ENCODE measurements at places on chromosomes 4 and X.

DNA sequence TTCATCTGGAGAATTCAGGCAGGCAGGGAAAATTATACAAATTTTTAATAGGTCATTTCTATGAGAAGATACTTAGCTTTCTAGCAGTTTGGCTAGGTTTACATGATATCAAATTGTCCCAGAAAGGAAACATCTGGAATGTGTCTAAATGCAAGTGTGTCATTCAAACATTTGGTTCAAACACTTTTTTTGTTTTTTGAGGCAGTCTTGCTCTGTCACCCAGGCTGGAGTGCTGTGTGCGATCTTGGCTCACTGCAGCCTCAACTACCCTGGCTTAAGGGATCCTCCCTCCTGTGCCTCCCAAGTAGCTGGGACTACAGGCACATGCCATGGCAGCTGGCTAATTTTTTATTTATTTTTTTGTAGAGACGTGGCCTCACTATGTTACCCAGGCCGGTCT lies 31.6 kb downstream of the SPARCL1 start:
- DNase-seq = no peak

GRCh38 chr4:128879971-128880370 lies 70.5 kb downstream of the JADE1 start:
- DNase-seq = no peak

DNA sequence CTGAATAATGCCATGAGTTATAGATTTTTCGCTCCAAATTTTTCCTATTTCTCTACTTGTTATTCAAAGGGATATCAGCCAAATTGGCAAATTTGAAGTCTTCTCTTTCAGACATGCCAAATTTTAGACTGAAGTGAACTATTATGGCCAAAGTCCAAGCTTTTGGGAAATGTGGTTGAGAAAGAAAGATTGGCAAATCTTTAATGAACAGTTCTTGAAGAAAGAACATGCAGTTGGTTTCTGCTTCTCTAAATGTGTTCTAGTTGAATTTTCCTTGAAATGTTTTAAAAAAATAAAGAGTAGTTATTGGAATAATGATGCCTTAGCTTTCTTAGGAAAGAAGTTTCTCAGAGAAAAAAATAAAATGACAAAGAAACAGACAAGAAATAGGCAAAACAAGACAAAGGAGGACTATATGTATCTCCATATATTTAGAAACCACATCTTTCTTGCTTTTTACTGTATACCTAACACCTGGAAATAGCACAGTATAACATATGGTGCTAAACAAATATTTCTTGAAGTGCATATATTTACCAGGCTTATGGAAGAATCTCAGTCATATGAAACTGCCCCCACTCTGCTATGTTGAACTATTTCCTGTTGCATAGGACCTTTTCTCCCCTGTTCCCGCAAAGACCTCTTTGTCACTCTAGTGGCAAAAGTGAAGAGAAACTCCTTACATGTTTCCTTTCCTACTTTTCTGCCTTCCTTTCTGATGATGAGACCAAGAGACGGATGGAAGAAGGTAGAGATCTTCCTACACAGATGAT lies 250.0 kb downstream of the ARHGAP24 start:
- DNase-seq = no peak

DNA sequence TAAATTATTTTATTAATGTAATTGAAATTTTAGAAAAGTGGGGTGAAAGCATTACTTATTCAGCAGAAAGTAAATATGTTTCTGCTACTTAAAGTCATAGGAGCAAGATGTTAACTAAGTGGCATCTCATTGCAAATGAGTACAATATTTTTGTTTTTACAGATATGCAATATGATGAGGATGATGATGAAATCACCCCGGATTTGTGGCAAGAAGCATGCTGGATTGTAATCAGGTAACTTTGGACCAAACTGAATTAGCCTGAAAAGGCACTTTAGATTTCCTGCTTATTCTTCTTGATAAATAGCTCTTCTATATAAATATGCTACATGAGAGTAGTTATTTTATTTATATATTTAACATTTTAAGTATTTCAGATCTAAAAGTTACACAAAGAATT lies 7.5 kb downstream of the POLR2B start:
- no peak for DNase-seq

DNA sequence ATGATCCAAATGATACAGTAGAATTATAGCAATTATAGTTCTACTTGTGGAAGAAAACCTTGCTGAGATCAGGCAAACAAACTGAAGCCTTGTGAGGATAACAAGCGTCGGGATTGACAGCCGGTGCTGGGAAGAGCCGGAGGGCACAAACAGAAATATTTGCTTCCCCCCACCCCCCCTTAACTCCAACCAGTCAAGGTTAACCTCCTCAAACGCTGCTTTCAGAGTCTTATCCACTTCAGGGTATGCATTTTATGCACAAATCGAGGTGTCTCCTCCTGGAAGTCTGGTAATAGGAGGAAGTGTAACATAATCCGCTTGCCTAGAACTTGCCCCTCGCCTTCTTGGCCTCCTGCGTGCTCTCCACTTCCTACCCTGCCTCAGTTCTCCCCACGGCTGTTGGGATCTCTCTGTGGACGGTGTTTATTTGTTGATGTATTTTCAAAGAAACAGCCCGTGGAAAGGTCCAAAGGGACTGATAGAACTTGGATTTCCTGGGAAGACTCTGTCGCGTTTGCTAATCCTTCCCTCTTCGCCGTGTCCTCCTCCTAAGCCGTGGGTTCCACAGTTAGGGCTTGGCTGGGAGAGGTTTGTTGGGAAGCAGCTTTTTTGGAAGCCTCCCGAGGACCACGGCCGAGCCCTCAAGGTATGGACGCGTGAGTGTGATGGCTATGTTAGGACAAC lies 4.1 kb upstream of the ARX start:
- no peak for DNase-seq

- no peak for DNase-seq
Measured at GRCh38 chr4:51866835-51867234, 23.9 kb downstream of the DCUN1D4 start.

- DNase-seq = no peak
Measured at GRCh38 chr4:184814686-184815045, 11.1 kb downstream of the ACSL1 start.

- no peak for DNase-seq
Measured at GRCh38 chr4:178778496-178778895, 1336.3 kb upstream of the AGA start.

- no peak for DNase-seq
Measured at GRCh38 chr4:128675083-128675482, 134.4 kb upstream of the JADE1 start.

DNA sequence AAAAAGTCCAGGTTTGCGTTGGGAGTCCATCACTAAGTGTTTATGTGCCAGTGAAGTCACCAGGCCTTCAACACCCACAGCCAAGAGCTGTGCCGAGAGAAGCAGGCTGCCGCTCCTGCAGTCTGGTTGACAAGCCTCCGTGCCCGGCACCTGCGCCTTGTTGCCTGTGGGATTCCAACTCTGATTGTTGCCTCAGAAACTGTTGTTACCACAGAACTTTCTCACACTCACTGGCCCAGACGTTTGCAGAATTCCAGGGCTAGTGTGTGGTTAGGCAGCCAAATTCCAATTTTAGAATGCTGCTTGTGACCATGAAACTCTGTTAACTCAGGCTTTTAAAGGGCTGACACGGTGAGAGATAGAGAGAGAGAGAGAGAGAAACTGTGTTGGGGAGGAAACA lies 119.5 kb upstream of the LIMCH1 start:
- DNase-seq = no peak

GRCh38 chr4:8892556-8893226 lies 21.1 kb upstream of the HMX1 start:
- DNase-seq = no peak

DNA sequence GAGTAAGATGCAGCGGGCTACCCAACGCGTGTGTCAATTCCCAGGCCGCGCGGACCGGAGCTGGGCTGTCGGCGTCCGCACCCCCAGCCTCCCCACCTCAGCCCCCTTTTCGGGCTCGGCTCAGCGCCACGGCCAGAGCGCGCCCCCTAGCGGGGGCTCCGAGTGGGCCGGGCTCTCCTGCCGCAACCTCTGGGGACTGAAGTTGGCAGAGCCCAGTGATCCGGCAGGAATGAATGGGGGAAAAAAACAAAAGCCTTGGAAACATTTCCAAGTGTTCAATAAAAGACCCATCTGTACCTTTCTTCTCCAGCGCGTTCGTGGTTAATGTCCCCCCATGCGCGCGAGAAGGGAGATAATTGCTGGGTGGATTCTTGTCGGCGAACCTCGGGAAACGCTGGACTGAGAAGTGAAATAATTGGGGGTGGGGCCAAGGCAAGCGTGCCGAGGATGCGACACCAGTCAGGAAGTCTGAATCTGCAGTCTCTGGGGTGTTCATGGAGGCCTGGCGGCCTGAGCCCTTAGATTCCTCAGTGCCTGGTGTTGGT lies 5.2 kb upstream of the ARX start:
- no peak for DNase-seq

DNA sequence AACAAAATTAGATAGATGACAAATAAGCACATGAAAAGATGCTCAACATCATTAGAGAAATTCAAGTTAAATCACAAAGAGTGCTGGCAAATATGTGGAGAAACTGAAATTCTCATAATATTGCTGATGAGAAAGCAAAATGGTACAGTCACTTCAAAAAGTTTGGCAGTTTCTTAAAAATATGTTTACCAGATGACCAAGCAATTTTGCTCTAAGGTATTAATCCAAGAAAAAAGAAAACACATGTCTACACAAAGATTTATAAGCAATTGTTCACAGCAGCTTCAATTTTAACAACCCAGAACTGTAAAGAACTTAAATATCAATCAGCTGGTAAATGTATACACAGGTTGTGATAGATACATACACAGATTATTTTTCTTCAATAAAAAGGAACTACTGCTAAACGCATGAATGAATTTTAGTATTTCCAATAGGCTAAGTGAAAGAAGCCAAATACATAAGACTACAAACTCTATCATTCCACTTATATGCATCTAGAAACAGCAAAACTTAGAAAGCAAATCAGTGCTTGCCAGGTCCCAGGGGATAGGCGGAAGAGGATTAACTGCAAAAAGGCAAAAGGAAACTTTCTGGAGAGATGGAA lies 11.7 kb downstream of the OTUD4 start:
- DNase-seq = no peak

GRCh38 chr4:164606478-164606877 lies 147.5 kb upstream of the SMIM31 start:
- no peak for DNase-seq

GRCh38 chr4:135192751-135193535 lies 991.4 kb upstream of the PABPC4L start:
- DNase-seq = no peak

GRCh38 chr4:14008494-14008893 lies 381.0 kb upstream of the BOD1L1 start:
- no peak for DNase-seq

DNA sequence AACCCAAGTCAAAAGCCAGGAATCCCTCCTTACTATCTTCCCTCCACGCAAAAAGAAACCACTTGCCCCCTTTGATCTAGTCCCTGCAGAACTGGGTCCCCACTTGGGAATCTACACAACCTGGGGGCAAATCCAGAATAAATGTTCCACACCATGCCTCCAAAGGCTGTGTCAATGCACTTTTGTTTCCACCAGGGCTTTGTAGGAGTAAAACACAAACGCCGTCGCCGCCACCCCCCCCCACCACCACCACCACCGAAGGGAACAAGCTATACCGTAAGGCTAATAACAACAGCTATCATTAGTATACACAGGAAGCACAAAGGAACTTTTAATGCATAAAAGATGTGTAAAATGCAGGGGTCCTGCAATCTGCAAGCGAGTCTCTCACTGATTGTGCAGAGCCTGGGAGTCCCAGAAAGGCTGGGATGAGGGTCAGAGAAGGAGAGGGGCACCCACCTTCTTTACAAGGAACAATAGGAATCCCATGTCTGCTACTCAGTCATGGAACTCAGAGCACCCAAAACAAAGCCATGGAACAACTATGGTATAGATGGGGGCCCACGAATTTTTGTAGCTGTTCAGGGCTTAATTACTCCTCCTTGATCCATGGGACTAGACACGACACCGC lies 13.2 kb downstream of the BCOR start:
- no peak for DNase-seq

- DNase-seq = no peak
Measured at GRCh38 chr4:6076391-6076790, 58.2 kb upstream of the C4orf50 start.

DNA sequence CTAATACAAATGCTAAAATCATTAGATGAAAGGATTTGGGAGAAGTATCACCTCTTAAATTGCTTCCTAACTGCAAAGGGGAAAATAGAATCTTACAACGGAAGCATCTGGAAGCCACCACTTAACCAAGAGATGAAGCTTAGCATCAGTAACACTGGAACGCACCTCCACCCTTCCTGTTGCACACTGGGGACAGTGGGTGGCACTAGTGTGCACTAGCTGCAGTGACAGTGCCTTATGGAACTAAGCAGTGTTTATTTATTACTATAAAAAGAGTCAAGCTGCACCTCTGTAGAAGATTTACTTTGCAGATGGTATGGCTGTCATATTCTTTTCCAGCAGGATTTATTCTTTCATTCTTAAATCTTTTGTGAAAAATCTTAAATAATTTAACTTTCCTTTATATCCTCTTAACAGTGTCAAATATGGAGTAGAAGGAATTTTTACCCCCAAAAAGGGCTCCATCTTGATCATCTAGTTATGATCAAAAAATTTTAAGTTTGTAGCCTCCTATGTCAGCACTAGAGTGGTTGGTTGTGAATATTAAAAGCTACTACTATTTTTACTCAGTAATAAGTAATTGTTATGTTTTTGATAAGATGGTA lies 76.7 kb downstream of the SCD5 start:
- no peak for DNase-seq

GRCh38 chr4:144280688-144281087 lies 140.2 kb upstream of the GYPA start:
- no peak for DNase-seq

GRCh38 chrX:53287493-53288138 lies 6.2 kb upstream of the IQSEC2 start:
- DNase-seq = no peak

GRCh38 chrX:12865359-12865758 lies 1.5 kb upstream of the TLR7 start:
- DNase-seq = no peak

- no peak for DNase-seq
Measured at GRCh38 chrX:53022381-53022780, 26.2 kb upstream of the GPR173 start.

- peak; percentile 35 for DNase-seq
Measured at GRCh38 chr4:60780874-60781273, 419.3 kb upstream of the ADGRL3 start.

GRCh38 chr4:174457468-174457867 lies 64.8 kb downstream of the HPGD start:
- no peak for DNase-seq

- DNase-seq = no peak
Measured at GRCh38 chrX:68083510-68083909, 349.8 kb downstream of the OPHN1 start.

- DNase-seq = no peak
Measured at GRCh38 chrX:9604111-9604907, 139.5 kb downstream of the TBL1X start.

- DNase-seq = no peak
Measured at GRCh38 chr4:155943605-155944291, 9.9 kb downstream of the CTSO start.

GRCh38 chrX:124293810-124294209 lies 38.6 kb upstream of the TEX13D start:
- DNase-seq = no peak

- no peak for DNase-seq
Measured at GRCh38 chr4:176387571-176387970, 67.8 kb downstream of the SPCS3 start.

- no peak for DNase-seq
Measured at GRCh38 chr4:127196655-127197352, 436.0 kb upstream of the INTU start.
